ENCODE measurements at places on chromosomes 16 and 17. TPM values are rescaled to one million over a fixed set of nuclear protein-coding genes. Genes with fewer than 3 reads are reported as not detected.

Gene NPIPA2
- not detected for total RNA-seq

Gene ACE
- 6.7 TPM for total RNA-seq

Gene CIBAR2
- not detected for total RNA-seq

Gene KRTAP4-3
- not detected for total RNA-seq

Gene CSNK1D
- total RNA-seq: 30.6 TPM

Gene PNMT
- total RNA-seq: not detected

Gene GPR139
- not detected for total RNA-seq

Gene EXOC7
- 69.0 TPM for total RNA-seq

Gene NPIPB6
- total RNA-seq: 8.3 TPM

Gene FAM171A2
- total RNA-seq: 0.40 TPM

Gene CDT1
- total RNA-seq: 40.3 TPM

Gene TBX21
- not detected for total RNA-seq

Gene DOC2A
- total RNA-seq: not detected

Gene GSDMA
- total RNA-seq: not detected

Gene DBNDD1
- total RNA-seq: 0.43 TPM

Gene SULT1A4
- 9.0 TPM for total RNA-seq

Gene NOD2
- total RNA-seq: not detected

Gene C17orf113
- not detected for total RNA-seq

Gene MYH8
- total RNA-seq: not detected

Gene SEZ6
- not detected for total RNA-seq

Gene TMEM186
- 4.9 TPM for total RNA-seq

Gene DNAH2
- total RNA-seq: not detected

Gene GPR142
- total RNA-seq: not detected

Gene GCGR
- total RNA-seq: not detected

Gene C17orf50
- not detected for total RNA-seq

Gene CMC2
- total RNA-seq: 38.5 TPM

Gene NPIPB13
- 0.58 TPM for total RNA-seq

Gene CRHR1
- not detected for total RNA-seq

Gene TPSG1
- not detected for total RNA-seq

Gene KRT14
- not detected for total RNA-seq

Gene CASKIN2
- total RNA-seq: not detected

Gene SLFN12
- not detected for total RNA-seq

Gene CCL2
- total RNA-seq: not detected

Gene GNAO1
- 1.6 TPM for total RNA-seq

Gene CRYM
- 6.8 TPM for total RNA-seq

Gene NLRC3
- 31.5 TPM for total RNA-seq

Gene CEP131
- 23.6 TPM for total RNA-seq

Gene MYO15A
- total RNA-seq: 1.3 TPM

Gene KRT17
- total RNA-seq: not detected

Gene ARL17B
- total RNA-seq: 19.7 TPM

Gene SLC6A2
- total RNA-seq: not detected

Gene IL4R
- total RNA-seq: 12.0 TPM

Gene MIS12
- 11.3 TPM for total RNA-seq

Gene TBX2
- total RNA-seq: not detected

Gene CCL15
- total RNA-seq: not detected

Gene KRT36
- not detected for total RNA-seq

Gene CHAD
- total RNA-seq: not detected

All from Karpas-422 (cell line).